CD4-positive, alpha-beta T cell treated with Interleukin-6 at 100 ng/mL for 8 hours (primary cell): ENCODE measurements at places on chromosomes 6 and 20.

DNA sequence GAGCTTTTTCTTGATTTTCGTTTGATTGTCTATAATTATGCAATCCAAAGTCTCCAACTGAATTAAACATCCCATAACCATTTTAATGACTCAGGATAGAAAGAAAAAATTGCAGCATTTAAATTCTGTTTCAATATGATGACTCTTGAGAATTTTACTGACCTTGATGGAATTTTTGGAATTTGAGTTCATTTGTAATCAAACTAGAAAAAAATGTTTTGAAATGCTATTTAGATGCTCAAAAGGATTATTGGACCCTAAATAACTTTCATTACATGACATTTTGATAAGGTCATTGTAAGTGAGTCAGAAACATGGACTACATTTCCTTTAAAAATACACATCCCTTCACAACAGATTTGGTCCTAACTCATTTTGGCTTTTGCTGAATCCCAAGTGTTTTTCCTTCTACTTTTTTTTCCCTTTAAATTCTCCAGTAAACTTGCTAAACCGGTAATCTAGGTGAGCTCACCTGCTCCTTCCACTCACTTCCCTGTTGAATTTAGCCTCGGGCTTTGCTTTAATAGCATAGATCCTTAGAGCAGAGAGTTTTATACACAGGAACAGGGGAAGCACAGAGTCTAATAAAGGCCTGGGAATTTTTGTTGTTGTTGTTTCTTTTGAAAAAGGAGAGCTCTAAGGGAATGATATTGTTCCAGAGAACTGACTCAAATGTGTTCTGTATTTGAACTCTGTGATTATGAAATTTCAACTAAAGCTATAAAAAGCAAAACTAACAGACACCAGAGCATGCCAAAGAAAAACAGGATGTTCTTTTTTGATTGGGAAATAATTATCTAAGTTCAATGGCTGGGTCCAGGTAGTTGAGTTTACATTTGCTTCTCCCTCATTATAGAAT, 1088.2 kb upstream of the CITED2 start:
- no peak for DNase-seq

DNA sequence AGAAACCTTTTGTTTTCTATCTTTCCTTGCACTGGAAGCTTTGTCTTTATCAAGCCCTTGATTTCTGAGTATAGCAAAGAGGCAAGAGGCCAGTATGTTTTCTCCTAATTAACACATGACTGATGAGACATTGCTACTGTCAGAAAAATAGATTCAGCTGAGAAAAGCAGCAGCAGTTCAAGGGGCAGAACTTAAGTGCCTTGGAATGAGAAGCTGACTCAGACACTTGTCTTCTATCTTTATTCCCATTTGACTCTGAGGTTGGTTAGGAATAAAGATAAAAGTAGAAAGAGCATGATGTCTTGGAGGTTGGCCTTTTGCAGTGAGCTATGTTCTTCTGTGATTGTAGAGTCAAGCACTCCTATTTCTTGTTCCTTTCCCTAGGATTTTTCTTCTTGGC, 79.1 kb upstream of the MAN1A1 start:
- no peak for DNase-seq

- DNase-seq: no peak
Observed at GRCh38 chr6:78259935-78260334, 607.1 kb downstream of the MEI4 start.

GRCh38 chr6:62978920-62979319, 232.3 kb upstream of the FKBP1C start:
- no peak for DNase-seq

- DNase-seq: no peak
Observed at GRCh38 chr6:170129691-170130171, 161.1 kb downstream of the DLL1 start.

DNA sequence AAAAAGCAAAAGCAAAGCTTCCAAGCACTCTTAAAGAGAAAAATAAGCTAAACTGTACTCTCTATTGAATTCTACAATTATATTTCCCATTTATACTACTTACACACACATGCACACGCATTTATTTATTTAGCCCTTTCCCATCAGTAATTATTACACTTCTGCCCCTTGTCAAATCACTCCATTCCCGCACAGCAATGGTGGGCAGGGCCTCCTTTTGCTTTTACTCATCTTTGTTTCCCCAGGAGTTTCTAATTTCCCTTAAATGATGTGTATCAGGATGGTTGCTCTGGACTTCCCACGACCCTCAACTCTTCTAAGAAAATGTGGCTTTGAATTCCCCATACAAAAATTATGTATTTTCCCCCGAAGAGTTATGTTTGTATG, 19.9 kb downstream of the PXT1 start:
- DNase-seq: no peak

- no peak for DNase-seq
Observed at GRCh38 chr6:68756454-68757375, 121.6 kb downstream of the ADGRB3 start.

- DNase-seq: no peak
Observed at GRCh38 chr6:89509777-89510281, 76.9 kb downstream of the ANKRD6 start.
